ENCODE measurements at places on chromosomes 13 and 19.
A peak's percentile ranks its signal among the peaks of the same experiment; 100 is the strongest.

- DNase-seq, result no peak
Observed at GRCh38 chr13:86562866-86563265, 763.6 kb upstream of the SLITRK6 start.

DNA sequence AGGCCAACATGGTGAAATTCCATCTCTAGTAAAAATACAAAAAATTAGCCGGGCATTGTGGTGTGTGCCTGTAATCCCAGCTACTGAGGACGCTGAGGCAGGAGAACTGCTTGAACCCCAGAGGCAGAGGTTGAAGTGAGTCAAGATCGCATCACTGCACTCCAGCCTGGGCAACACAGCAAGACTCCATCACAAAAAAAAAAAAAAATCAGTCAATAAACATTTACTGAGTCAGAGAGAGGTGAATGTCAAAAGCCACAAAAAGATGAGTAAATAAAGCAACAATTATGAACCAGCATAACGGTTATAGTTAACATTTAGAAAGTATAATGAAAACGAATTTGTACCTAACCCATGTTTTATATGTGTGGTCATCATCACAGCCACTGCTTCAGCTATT is 23.1 kb downstream of the PSPC1 start:
- no peak for DNase-seq

DNA sequence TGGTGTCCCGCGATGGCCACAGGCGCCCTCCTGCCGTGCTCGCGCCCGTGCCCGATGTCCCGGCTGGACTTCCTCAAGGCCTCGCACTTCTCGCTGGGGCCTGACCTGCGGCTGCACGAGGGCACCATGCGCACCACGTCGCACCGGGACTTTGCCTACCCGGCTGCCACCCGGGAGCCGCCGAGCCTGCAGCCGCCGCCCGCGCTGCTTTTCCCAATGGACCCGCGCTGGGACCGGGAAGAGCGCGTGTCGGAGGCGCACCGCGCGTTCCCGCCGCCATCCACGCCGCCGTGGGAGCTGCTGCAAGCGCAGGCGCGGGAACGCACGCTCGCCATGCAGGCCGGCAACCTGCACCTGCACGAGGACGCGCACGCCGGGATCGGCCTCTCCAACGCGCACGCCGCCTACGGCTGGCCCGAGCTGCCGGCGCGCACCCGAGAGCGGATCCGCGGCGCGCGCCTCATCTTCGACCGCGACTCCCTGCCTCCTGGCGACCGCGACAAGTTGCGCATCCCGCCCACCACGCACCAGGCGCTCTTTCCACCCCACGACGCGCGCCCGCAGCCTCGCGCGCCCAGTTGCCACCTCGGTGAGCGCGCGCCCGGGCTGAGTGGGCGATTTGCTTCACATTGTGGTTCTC is 12.1 kb upstream of the PEX11G start:
- no peak for DNase-seq

GRCh38 chr19:6039566-6040225 is 61.8 kb upstream of the RANBP3 start:
- DNase-seq, result no peak

DNA sequence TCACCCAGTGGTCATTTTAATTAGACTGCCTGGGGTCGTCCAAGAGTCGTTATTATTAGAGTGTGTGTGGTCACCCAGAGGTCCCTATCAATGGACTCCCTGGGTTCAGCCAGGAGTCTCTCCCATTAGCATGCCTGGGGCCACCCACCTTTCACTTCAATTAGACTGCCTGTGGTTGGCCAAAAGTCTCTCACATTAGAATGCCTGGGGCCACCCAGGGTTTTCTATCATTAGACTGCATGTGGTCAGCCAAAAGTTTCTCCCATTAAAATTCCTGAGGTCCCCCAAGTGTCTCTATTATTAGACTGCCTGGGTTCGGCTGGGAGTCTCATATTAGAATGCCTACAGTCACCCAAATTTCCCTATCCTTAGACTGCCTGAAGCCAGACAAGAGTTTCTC is 1472.6 kb downstream of the UQCRFS1 start:
- DNase-seq, result no peak

GRCh38 chr19:9620842-9621155 is 233 bp downstream of the ZNF561 start:
- DNase-seq, result no peak

DNA sequence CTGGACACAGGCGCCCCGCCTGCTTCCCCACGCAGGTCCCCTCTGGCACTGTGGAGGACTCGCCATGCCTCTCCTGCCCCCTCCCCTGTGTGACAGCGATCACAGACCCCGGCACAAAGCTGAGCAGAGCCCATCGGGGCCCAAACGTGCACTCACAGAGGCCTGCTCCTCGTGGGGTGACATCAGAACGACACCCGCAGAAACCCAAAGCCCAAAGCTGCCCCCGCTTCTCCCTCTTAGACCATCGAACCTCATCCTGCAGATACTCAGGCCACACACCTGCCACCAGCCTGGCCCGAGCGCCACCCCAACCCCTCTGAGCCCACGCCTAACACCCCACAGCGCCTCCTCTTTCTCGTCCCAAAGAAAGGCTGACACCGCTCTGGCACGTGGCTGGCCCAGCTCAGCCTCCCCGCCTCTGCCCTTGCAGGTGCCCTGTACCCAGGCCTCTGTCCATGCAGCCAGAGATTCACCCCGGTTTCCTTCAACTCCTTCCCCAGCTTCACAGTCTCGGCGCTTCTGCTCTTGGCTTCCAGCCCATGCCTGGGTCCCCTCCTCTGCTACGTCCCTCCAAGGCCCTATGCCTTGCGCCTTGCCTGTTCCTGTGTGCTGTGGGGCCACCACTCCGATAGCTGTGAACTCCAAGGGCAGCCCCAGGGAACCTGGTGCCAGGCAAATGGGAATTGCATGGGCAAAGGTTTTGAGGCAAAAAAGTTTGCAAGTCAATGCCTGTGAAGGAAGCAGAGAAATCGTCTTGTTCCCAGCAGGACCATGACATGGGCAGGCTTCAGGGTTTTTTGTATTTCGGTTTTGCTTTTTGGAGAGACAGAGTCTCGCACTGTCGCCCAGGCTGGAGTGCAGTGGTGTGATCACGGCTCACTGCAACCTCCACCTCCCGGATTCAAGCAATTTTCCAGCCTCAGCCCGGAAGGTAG is 831 bp upstream of the CBARP start:
- no peak for DNase-seq

GRCh38 chr13:32911506-32911905 is 104.7 kb upstream of the KL start:
- DNase-seq, result peak; percentile 26

DNA sequence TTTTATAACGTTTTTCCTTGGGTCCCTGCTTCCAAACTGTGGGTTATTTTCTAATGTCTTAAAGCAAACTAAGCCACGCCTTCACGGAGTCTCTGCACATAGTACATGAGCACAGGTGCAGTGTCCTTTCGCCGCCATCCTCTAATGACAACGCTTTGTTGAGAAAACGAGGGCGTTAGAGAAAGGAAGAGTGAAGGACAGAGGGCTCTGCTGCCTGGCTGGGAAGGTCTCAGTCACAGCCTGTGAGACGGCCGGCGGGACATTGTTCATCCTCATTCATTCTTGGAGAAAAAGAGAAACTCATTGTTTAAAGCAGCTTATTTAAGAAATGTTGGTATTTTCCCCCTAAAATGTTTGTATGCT is 9.5 kb downstream of the IL17D start:
- DNase-seq, result peak; percentile 14

DNA sequence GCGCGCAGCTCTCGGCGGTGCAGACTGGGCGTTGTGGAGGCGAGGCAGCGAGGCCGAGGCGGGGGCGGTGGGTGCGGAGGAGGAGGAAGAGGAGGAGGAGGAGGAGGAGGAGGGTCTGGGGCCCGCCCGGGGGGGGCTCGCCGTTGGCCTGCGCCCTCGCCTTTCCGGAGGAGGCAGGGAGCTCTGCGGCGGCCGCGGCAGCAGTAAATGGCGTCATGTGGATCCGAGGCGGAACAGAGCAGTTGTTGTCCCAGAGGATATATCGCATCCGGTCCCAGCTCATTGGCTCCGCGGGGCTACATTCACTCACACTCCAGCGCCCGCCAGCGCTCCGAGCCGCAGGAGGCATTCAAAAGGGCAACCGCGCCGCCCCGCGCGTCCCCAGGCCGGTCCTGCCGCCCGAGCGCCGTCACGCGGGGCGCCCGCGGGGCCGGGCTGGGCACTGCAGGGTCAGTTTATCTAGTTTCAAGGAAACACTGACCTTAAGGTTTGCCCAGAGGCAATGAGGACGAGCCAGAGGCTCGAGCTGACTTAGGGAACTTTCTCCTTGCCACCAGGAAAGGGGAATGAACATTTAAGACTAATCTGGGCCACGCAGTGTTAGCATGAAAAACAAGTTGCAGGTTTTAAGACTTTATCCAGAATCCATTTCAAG is at the start of gene SPRY2:
Gene SPRY2 (minus strand): TSS at position 26 of the 655 bp plus-strand sequence. CDS start 3,421 bp downstream, outside the sequence.
- DNase-seq, result peak; percentile 96

DNA sequence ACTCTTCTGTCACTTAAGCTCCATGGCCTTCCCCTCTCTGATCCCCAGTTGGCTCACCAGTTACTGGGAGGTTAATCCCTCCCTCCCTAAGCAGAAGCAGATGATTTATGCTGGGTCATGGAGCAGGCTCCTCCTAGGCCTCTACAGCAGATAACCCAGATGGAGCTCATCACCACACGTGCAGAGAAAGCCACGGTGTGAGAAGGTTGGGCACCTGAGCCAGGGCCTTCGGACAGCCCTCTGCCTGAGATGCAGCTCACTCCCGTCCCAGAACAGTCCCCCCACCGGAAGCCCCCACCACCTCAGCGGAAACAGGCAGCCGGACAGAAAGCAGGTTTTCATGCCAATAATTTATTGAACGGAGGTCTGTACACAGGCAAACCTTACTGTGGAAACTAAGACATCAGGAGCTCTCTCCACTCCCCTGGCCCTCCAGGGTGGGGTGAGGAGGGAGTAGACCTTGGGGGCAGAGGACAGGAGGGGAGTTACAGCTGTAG is 9.8 kb downstream of the ZNF526 start:
- DNase-seq, result no peak

GRCh38 chr13:113848431-113849260 is 15.2 kb downstream of the GAS6 start:
- no peak for DNase-seq

GRCh38 chr13:41389580-41389979 is 67.8 kb upstream of the RGCC start:
- no peak for DNase-seq

DNA sequence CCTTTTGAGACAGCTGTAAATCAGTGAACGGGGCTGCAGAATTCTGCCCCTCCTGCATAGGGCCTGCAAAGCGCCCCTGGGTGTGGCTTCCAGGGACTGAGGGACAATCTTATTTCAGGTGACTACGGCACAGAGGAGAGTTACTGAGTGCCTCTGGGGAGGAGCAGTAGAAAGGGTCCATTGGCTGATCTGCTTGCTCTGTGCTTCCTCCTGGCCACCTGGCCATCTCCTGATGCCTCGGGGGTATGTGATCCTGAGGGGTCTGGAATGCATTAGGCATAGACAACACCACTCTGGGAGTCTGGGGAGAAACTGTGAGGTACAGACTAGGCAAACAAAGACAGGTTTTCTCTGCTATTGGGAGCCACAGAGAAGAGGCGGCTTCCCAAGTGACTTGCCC is 2.8 kb downstream of the KCTD15 start:
- no peak for DNase-seq

GRCh38 chr13:99979453-99980200 is 2.0 kb upstream of the ZIC2 start:
- no peak for DNase-seq

- DNase-seq, result no peak
Observed at GRCh38 chr19:371501-372168, 27.0 kb upstream of the MIER2 start.

GRCh38 chr13:43205416-43205815 is 182.0 kb downstream of the DNAJC15 start:
- peak; percentile 11 for DNase-seq

DNA sequence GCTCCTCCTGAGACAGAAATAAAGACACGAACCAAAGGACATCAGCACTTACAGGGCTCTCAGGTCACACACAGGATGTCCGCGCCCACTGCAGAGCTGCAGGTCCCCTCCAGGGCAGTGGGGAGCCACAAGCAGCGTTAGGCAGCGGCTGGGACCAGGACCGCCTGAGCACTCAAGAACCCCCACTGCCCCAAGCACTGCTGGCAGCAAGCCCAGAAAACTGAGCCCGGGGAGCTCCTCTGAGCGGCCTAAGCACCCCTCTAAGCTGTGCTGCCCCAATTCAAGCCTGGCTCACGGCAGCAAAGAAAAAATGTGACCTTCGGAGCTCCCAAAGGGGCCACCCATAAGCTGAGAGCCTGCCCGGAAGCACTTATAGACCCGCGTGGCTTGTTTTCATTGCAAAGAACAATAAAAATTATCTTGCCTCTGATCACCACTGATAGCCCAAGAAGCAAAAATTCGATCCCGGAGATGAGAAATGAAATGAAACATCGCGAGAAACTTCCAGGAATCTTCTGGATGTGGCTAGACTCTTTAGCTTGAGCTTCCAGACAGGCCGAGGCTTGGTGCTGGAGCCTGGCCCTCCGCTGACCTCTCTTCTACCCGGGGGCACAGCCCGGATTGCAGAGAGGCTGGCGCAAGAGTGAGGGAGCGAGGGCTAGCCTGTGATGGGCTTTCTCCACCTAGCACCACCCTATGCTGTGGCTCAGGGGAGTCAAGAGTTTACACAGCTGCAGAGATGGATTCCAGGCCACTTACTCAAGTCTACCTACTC is 6.3 kb downstream of the DPP9 start:
- DNase-seq, result peak; percentile 70

- DNase-seq, result no peak
Observed at GRCh38 chr19:4704317-4704673, 19.3 kb downstream of the DPP9 start.

DNA sequence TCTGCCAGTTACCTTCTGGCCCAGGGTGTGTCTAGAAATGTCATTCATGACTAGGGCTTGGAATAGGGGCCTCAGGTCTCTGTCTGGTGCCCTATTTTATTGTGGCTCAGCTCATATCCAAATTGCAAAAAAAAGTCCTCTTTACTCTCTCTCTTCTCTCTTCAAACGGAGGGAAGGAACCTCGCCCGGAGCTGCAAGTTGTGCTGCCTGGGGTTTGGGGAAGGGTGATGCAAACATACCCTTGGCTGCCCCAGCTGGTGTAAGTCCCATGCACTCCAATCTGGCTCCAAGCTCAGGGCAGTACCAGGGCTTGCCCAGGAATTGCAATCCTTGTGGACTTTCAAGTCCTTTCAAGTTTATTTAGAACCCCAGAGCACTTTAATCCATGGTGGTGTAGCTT is 549.6 kb downstream of the PCDH17 start:
- no peak for DNase-seq

DNA sequence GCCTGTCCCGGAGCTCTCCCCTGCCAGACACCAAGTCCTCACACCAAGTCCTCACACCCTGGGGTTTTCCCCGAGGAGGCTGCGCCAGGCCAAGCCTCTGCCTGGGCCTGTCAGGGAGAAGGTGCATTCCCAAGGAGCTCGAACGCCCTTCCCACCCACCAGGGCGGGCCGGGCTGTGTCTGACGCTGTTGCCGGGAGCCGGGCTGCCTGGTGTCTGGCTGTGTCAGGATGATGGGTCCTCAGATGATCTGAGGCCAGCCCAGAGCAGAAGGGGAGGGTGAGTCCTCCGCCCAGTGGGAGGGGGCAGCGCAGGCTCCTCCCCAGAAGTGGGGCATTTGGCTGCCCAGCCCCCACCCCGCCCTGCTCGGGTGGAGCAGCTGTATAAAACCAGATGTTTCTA is 2.3 kb upstream of the HAS1 start:
- peak; percentile 87 for DNase-seq

- no peak for DNase-seq
Observed at GRCh38 chr13:101917475-101917810, 465.0 kb downstream of the ITGBL1 start.

GRCh38 chr19:58550362-58551122 is 4.4 kb downstream of the CHMP2A start:
- DNase-seq, result no peak

GRCh38 chr13:47237571-47237970 is 340.7 kb upstream of the HTR2A start:
- no peak for DNase-seq

GRCh38 chr13:96796091-96796633 is 198.1 kb downstream of the OXGR1 start:
- DNase-seq, result peak; percentile 29
